Neural crest cell (in vitro differentiated cells): ENCODE measurements at places on chromosomes 3 and 15. TPM values are rescaled to one million over a fixed set of nuclear protein-coding genes. Genes with fewer than 3 reads are reported as not detected.

GRCh38 chr3:177495566-177495965, 298.3 kb upstream of the TBL1XR1 start:
- no peak for DNase-seq

GRCh38 chr3:189983612-189984011, 137.1 kb downstream of the P3H2 start:
- no peak for DNase-seq

GRCh38 chr3:9211155-9211950, 38.1 kb downstream of the SRGAP3 start:
- DNase-seq, result no peak

RBP2 gene
- not detected in 2 replicates for total RNA-seq

CCR2 gene
- total RNA-seq, result not detected in 2 replicates

SPSB4 gene
- 33.2 and 35.1 TPM in 2 replicates for total RNA-seq

- DNase-seq, result no peak
Measured at GRCh38 chr3:113552851-113553250, 20.5 kb downstream of the SIDT1 start.

GRCh38 chr3:55075846-55076245, 148.0 kb upstream of the LRTM1 start:
- DNase-seq, result no peak

DNA sequence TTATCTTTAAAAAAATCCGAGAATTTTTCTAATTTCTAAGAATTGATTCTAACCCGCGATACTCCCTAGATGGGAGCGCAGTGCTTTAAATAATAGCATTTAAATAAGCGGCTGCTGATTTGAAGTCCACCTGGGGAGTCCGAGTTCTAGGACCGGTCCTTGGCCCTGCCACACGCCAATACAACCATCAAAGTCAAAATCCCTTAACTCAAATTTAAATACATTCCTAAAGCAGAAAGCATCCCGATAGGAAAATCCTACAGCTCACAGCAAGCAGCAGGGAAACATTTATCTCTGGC, 508 bp upstream of the ECT2 start:
- no peak for DNase-seq

DNA sequence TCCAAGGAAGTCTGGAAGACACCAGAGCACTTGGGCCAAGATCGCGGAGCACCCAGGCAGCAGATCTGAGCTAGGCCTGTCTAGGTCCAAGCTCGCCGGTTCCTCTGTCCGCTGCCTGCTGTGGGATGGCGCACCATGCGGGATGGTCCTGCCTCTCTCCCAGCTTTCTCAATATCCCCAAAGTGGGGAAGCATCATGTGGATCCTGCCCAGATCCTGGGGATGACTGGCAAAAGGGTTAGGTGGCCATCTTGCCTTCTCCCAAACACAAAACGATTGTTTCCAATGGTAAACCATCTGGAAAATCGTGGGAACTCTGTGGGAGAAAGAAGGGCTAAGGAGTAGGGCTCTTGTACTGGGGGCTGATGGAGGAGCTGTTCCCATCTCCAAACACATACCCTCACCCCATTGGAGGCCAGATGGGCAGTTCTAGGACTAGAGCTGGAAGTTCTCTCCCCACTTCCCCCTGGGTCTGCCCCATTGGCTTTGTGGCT, 8.9 kb downstream of the PRKCD start:
- no peak for DNase-seq

DNA sequence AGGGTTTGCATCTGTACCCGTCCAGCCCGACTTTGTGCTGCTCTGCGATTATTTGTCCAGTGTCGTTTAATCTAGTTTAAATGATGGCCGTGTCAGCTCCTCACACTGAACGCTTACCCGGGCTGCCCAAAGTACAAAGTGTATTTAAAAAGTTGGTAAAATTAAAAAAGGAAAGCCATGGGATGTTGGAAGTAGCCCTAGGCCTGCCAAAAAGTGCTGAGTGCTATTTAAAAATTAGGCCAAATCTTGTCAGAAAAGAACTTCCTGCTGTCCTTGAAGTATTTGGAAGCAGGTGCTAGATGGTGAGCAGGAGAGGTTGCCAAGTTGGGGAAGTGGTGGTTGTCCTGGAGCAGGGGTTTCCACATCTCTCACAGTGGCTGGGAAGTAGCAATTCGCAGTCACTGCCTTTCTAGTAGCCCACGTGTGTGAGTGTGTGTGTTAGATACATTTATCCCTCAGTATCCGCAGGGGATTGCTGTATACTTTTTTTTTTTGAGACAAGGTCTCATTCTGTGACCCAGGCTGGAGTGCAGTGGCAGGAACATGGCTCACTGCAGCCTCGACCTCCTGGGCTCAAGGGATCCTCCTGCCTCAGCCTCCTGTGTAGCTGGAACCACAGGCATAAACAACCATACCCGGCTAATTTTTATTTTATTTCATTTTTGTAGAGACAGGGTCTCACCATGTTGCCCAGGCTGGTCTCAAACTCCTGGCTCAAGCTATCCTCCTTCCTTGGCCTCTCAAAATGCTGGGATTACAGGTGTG, 664 bp downstream of the PPCDC start:
- DNase-seq, result no peak

TRMT10C gene
- total RNA-seq, result 28.9 and 31.0 TPM in 2 replicates

DNA sequence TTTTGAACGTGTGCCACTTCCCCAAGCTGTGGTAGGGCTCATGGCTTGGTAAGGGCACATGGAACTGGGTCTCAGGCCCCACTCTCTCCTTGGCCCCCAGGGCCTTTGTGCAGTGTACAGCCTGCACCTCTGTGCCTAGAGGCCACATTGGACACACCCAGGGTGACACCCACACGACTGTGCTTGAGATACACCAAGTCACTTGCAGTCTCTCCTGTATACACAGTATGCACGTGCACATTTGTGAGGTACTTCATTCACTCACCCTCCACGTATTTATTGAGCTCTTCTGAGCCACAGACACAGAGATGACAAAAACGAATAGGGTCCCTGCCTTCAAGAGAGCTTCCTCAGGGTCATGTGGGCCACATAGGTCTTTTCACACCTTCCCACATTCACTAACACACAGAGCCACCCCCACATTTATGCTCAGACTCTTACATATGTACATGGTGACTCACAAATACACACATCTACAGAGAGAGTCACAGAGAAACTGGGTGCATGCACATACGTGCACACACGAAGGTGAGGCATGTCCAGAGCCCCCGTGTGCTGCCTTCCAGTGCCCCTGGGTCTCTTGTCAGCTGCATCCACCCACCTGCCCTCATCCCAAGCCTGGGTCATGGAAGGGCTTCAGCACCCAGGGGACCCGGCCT, 9.8 kb upstream of the TMEM115 start:
- no peak for DNase-seq

ACP3 gene
- not detected in 2 replicates for total RNA-seq

ACKR4 gene
- not detected in 2 replicates for total RNA-seq
